Ureter (tissue), 1 donor: ENCODE measurements at places on chromosomes 13 and 19.

DNA sequence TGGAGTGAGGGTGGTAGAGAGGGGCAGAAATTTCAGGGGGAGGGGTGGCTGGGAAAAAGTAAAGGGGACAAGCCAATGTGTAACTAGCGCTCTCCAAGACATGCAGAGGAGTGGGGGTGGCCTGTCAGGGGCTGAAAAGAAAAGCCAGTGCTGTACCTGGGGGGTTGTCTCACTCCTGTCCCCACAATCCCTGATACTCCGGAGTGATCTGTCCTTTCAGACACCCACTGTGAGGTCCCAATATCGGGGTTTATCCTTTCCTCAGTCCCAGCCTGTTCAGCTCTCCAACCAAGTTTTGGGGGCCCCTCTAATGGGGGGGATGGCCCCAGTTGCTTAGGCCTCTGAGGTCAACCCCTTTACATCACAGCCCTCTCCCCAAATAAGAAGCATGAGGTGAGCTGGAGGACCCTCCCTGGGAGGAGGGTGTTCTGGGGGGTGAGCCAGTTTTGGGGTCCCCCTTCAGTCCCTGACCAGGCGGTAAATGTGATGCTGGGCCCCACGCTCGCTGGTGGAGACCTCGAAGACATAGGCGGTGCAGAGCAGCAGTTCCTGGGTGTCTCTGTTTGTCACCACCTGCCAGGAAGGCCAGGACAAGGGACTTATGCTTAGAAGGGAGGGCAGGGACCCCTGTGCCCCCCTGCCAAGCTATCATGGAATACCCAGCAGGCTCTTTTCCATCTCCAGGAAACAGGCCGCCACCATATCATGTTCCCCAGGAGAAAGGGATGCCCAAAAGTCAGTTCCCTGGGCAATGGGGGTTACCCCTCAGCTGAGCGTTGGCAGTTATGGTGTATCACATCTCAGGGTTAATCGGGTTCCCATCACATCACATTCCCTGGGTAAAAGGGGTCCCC is 5.9 kb downstream of the CD37 start:
- no peak for DNase-seq

DNA sequence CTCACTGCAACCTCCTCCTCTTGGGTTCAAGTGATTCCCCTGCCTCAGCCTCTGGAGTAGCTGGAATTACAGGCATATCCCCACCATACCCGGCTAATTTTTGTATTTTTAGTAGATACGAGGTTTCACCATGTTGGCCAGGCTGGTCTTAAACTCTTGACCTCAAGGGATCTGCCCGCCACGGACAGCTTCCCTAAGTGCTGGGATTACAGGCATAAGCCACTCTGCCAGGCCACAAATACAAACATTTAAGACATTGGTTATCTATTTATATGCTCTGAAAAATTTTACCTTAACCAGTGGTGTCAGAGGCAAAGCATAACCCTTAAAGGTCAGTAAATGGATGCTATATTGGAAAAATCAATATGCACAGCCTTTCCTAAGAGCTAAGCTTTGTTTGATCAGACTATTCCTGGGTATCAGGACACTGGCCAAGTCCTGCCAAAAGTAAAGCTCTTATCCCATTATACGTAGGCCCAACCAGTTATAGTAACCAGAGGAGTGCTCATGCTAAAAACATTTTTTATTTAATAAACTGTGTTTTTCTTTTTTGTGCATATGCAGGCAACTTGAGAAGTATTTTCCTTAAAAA is 56.4 kb upstream of the STARD13 start:
- no peak for DNase-seq

DNA sequence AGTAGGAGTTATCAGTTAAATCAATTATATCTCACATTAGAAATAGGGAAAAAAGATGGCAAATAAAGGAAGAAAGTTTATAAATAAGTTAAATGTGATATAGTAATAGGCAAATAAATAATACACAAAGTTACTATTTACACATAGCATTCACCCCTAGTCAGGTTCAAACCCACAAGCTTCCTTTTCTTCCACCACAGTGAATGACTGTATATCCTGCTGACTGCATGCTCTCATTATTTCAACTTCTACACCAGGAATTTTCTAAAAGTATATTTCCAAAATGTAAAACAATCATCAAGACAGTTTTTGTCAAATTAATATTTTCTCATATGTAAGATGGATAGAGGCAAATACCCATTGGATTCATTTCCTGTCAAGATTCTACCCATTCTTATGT is 548.6 kb upstream of the SLITRK5 start:
- DNase-seq: no peak

GRCh38 chr13:36353001-36353400 is 6.8 kb upstream of the SPART start:
- no peak for DNase-seq

GRCh38 chr19:17097593-17098126 is 22.1 kb downstream of the MYO9B start:
- DNase-seq: no peak

- no peak for DNase-seq
Observed at GRCh38 chr13:72127031-72127430, 260.0 kb upstream of the DACH1 start.

DNA sequence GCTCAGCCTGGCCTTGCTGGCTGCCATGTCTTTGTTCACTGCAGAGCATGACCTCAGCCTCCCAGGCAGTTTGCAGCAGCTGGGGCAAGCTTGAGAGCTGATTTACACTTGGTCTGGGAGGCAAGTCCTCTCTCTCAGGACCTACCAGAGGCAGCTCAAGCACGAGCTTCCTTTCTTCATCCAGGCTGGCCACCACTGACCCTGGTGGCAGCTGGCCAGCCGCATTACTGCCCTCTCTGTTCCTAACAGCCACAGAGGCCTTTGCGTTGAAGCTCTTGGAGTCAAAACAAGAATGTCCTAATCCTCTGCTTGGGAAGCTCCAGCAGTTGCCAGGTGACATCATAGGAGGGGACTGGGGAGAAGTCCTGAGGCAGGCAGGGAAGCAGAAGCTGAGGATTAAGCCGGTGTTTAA is 85.7 kb downstream of the NUFIP1 start:
- DNase-seq: peak; percentile 78
